T-cell (primary cell): ENCODE measurements at places on chromosomes 11 and 22.

DNA sequence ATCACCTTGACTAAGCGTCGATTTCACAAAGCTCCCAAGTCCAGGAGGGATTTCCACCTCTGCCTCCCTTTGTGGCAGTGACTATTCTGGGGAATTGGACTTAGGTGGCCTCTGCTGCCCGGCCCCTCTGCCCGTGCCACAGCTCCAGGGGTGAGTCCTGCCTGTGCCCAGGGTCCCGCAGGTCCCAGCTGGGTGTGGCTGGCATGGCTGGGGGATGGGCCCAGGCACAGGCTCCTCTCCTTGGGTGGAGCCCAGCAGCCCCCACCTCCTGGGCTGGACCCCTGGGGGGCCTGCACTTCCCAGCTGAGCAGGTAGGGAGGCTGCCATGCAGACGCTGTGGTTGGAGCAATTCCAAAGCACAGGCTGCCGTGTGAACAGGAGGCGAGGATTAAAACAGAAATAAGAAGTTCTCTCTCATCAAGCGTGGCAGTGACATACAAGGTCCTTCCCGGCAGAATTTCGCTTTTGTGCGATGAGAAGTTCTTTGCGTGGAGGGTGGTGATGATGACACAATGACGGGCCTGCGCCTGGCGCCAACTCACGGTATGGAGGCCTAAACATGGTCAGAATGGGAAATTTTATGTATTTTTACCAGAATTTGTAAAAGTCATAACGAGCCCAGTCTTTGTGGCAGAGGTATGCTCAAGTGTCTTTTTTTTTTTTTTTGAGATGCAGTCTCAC lies 107.3 kb downstream of the BRD1 start:
- DNase-seq: no peak

DNA sequence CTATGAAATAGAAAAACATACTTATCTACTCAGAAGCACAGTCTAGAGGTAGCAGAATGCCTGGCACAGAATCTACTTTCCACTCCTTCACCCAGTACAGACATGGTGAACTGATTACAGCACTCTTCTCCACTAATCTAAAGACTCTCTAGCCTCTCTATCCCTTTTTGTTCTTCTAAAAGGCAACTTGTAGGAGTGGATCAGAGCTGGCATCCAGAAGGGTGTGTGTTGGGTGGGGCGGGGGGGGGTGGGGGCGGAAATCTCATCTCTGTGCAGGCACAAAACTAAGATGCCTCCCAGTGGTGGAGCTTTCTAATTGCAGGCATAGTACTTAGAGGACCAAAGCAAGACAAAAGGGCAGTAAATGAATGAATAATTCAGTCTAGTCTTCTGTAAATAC lies 11.5 kb upstream of the EMID1 start:
- no peak for DNase-seq

DNA sequence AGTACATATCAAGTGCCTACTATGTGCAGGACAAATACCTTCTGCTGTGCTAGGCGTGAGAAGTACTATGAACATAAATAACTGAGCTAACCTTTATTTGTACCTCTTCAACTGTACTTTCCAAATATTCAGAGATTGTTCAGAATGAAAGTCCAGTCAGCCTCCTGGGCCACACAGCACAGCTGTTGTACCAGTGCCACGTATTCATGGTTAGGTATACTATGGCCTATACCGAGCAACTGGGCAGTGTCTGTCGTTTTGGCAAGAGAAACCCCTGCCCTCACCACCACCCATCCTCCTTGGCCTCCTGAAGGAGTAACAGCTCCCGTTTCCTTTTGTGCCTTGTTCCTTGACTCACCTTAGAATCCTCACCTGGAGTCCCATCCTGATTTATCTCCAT lies 53.0 kb downstream of the RASSF10 start:
- no peak for DNase-seq

DNA sequence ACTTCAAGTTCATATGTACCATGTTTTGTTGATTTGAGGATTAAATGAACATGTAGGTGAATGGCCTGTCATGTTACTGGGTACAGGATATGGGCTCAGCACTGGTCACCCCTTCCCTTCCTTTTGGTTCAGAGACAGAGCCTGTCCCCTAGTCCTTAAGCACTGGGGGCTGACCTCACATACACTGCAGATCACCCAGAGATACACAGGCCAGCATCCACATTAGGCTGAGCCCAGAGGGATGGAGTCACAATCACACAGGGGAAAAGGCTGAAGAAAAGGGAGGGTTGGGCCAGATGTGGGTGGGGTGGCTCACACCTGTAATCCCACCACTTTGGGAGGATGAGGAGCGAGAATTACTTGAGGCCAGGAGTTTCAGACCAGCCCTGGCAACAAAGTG lies 62.3 kb downstream of the IGLL5 start:
- DNase-seq: no peak

- DNase-seq: no peak
These were observed 299.1 kb downstream of the KIRREL3 start for GRCh38 chr11:126701520-126701897.

DNA sequence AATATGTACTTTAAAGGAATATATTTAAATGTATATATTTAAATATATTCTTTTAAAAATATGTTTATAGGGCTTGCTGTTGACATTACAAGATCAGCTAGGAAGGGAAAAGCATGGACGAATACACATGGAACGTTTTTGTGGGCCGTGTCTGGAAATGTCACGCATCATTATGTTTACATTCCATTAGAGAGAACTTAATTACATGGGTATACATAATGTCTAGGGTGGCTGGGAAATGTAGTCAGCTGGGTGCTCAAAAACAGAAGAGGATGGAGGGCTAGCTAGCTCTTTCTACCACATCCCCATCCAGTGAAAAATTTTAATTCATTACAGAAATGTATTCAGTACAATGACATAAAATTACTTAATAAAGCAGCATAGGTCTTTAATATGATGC lies 371.2 kb downstream of the DYNC2H1 start:
- DNase-seq: no peak

- peak; percentile 95 for DNase-seq
These were observed at the start of the genes C11orf54 and TAF1D for GRCh38 chr11:93741094-93741881. Gene C11orf54, plus strand, starts transcription at chr11:93741672. Its CDS starts 5,722 bp downstream, at chr11:93747394. Gene TAF1D, minus strand, starts transcription at chr11:93741495. Its CDS starts 2,191 bp downstream, at chr11:93739304.

DNA sequence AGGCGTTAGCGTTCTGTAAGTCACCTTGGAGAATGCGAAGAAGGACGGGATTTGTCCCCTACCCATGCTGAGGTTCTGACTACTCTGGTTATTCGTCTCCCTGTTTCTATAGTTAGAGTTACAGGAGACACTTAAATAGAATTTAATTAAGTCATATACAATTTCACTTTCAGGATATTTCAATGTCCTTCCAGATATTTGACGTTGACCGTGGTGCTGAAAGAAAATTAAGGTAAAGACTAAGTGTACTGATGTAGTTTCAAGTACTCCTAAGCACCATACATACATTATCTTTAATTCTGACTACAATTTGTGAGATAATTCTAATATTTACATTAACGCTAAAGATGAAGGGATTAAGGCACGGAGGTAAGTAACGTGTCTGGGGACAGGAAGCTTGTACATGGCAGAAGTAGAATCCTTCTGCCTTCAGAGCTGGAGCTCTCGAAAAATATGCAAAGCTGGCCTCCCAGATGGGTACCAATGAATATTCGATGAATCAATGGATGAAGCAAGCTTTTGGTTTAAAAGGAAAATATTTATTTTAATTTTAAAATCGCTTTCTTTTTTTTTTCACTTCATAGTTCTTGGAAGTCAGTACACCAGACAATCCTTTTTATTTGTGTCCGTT lies 539 bp upstream of the SLC36A4 start:
- no peak for DNase-seq

GRCh38 chr11:33040862-33041453 lies 1.6 kb downstream of the TCP11L1 start:
- no peak for DNase-seq

DNA sequence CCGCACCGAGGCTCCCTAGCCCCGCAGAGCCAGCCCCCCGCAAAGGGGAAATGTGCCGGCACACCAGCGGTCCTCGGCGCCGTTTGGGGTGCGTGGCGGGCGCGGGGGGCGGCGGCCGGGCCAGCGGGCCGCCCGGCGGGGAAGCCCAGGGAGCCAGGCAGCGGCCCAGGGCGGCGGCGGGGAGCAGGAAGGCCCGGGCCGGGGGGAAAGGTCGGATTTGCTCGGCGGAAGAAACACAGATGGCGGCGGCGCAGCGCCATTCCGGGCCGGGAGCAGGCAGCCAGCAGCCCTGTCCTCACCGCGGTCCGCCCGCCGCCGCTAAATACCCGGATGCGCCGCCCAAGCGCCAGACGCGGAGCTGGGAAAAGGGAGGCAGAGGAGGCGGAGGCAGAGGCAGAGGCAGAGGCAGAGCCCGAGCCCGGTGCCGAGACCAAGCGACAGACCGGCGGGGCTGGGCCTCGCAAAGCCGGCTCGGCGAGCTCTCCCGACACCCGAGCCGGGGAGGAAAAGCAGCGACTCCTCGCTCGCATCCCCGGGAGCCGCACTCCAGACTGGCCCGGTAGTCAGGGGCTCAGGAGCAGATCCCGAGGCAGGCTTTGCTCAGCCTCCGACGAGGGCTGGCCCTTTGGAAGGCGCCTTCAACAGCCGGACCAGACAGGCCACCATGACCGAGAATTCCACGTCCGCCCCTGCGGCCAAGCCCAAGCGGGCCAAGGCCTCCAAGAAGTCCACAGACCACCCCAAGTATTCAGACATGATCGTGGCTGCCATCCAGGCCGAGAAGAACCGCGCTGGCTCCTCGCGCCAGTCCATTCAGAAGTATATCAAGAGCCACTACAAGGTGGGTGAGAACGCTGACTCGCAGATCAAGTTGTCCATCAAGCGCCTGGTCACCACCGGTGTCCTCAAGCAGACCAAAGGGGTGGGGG lies 2.6 kb upstream of the GCAT start:
- DNase-seq: peak; percentile 57

GRCh38 chr11:97738751-97739150 lies 1282.0 kb upstream of the CNTN5 start:
- no peak for DNase-seq

DNA sequence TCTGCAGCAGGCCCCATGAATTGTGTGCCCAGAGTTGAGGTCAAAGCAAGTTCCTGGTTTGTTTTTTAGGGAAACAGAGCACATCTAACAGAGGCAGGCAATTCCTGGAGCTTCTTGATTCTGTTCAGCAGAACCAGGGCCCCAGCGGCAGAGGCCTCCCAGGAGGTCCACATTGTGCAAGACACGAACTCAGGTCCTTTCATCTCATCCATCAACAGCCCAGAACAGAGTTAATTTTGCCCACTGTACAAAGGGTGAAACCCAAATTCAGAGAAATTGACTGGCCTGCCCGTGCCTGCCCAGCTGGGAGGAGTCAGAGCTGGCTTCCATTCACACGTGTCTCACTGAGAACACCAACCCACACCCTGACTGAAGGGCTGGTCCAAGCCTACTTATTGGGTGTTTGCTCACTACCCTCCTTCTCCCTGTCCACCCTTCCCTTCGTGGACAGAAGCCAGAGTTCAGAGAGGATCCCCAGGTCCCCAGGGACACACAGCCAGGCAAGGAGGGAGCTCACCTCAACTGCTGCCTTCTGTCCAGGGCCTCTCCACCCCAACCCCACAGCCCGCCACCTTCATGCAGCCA lies 607.1 kb downstream of the TBC1D22A start:
- DNase-seq: no peak

- no peak for DNase-seq
These were observed 20.7 kb downstream of the KRTAP5-5 start for GRCh38 chr11:1650034-1650917.

DNA sequence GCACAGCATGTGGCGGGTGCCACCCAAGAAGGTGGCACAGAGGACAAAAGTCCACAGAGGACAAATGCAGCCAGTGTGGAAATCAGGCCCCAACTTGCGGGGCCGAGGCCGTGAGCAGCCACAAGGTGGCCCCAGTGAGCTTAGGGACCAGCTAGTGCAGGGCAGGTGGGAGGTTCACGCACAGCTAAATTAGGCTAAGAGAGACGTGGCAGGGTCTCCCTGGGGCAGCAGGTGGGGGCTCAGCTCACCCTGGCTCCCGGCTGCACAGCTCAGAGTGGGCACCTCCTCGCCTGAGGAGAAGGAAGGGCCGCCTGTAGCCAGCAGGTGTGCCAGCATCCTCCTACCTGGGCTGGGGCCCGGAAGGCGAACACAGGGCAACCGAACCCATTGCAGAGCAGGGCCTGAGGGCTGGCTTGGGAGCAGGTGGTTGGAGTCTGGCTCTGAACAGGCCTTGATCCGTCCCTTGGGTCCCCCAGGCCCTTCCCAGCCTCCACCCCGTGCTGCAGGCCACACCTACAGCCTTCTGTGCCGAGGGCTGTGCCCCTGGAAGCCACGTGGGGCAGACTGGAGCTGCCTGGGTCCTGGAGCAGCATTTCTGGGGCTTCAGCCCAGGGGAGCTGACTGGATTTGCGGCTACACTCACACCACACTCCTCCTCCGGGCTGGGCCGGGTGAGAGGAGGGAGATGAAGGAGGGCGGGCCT lies 26.1 kb upstream of the CELSR1 start:
- peak; percentile 52 for DNase-seq

DNA sequence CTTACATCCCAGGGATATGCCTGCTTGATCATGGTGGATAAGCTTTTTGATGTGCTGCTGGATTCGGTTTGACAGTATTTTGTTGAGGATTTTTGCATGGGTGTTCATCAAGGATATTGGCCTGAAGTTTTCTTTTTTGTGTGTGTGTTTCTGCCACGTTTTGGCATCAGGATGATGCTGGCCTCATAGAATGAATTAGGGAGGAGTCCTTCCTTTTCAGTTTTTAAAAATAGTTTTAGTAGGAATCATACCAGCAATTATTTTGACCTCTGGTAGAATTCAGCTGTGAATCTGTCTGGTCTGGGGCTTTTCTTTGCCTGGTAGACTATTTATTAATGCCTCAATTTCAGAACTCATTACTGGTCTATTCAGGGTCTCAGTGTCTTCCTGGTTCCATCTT lies 362.4 kb downstream of the JRKL start:
- no peak for DNase-seq

GRCh38 chr22:37211866-37212173 lies 457 bp downstream of the SSTR3 start:
- no peak for DNase-seq

DNA sequence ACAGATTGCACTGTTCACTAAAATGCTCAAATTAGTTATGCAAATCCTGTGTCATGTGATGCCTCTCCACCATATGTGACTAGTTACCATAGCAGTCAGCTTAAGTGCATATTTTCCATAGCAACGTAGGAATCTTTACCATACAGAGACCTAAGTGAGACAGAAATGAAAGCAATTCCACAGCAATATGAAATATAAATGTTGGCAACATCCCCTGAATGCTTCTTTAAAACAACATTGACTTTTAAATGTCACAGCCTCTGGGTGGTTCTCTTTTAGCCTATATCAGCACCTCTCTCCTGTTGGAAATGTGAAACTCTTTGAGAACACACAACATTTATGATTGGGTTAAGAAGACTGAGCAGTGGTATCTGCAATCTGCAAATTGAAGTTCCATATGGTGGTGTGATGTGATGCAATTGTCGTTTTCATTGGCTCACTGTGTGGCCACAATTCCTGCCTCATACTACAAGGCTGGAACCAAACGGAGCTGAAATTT lies 814.6 kb downstream of the DLG2 start:
- DNase-seq: no peak

GRCh38 chr11:795634-796564 lies 2.2 kb downstream of the SLC25A22 start:
- peak; percentile 66 for DNase-seq

DNA sequence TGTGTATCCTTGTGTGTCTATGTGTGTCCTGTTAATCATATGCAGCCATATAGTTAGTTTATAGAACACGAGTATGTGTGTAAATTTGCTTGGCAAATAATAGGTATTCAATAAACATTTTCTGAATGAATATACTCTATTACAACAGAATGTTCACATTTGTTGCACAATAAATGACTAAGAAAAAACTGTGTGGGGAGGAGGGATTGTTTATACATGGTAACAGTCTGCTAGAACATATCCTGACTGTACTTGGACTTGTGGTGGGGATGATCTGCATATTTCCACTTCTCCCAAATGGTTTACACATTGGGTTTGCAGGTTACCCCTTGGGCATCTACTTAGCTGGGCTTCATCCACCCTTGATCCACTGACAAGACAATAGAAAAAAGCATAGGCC lies 194.6 kb downstream of the INSC start:
- no peak for DNase-seq
